Stimulated activated CD4-positive, alpha-beta T cell treated with anti-CD3 and anti-CD28 coated beads, Interleukin-15, amount 100 ng/mL, for 1 hour (primary cell): ENCODE measurements at places on chromosomes 4 and X.

GRCh38 chr4:69362351-69362750 is 82.1 kb downstream of the UGT2B28 start:
- DNase-seq: no peak

DNA sequence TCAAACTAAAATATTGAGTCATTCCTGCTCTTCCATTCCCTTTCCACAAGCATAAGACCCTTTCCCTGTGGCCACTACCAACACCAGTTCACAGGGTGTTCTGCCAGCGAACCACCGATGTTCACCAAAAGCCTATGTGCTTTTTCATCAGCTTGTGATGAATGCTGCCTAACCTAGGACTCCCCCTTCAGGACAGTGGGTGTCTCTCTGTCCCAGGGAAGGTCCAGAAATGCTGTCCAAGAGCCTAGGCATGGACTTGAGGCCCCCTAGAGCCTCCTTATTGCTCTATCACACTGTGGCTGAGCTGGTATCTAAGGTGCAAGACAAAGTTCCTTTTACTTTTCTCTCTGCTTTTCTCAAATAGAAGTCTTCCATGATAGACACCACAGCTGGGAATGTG is 1015.6 kb downstream of the PCDH19 start:
- no peak for DNase-seq

- DNase-seq: no peak
Measured at GRCh38 chr4:89586318-89586717, 250.6 kb downstream of the SNCA start.

- DNase-seq: no peak
Measured at GRCh38 chr4:146638786-146639505, at the start of gene POU4F2. TSS of gene POU4F2 (plus strand) at chr4:146638893. CDS start at chr4:146639141, 248 bp downstream.

GRCh38 chr4:42646999-42647541 is 9.8 kb downstream of the ATP8A1 start:
- no peak for DNase-seq

DNA sequence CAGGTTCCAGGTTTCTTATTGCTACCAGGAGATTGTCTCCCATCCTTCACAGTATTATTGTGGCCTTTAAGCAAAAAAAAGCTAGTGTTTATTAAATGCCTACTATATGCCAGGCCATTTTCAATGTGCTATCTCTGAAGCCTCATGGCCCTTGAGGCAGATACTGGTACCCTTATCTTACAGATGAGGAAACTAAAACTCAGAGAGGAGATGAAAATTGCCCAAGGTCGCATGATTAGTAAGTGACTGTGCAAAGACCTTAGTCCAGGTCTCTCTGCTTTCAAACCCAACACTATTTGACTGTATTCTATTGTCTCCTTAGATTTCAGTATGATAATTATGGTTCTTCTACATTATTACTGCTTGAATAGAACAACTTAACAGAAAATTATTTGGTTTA is 717.9 kb upstream of the AMOT start:
- no peak for DNase-seq

GRCh38 chr4:84232309-84233095 is 266.6 kb downstream of the NKX6-1 start:
- DNase-seq: no peak
